ENCODE measurements at places on chromosomes 1 and 21.

DNA sequence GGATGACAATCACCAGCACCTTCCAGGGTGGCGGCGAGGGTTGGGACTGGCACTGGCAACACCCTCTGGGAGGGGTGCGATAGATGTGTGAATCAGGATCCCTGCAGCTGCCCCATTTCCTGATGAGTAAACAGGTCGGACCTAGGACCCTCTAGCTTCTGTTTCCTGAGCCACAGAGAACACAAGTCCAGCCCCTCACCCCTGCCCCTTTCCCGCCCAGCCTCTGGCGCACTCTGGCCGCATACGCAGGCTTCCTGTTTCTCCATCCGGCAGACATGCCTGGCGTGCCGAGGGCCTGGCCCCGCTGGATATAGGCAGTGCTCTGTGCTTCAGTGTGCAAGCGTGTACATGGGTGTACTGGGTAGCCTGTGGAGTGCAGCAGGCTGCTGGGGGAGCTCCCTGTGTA lies 4.6 kb downstream of the PEAR1 start:
- no peak for DNase-seq

DNA sequence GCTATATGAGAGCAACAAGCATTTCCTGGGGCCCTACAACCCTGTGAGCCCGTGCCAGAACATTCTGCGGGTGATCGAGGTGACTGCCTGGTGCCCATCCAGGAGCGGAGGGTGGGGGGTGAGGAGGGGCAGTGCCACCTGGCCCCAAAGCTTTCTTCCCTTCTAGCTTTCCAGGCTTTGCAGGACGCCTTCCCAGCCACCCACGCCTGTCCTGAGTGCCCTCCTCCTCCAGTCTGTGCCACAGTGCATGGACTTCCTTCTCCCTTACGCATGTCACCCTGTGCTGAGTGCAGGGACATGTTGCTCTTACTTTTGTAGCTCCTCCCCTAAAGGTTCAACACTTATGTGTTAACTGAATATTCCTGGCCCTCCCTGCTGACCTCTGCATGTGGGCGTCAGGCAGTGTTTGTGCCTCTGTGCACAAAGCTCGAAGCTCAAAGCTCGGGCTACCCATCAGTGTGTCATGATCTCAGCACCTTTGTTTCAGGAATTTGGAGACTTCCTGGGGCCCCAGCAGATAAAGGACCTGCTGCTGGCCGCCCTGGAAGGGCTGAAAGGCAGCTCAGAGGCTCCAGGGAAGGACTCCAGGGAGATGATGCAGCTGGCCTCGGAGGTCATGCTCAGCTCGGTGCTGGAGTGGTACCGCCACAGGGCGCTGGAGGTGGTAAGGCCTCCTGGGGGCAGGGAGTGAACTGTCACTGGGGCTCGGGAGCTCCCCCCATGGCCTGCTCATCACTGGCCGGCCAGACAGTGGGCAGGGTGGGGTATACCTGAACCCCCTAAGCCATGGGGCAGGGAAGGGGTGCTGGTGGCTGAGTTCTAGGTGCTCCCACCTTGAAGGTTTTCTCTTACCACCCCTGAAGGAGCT lies 36.7 kb upstream of the TTC4 start:
- DNase-seq: no peak

DNA sequence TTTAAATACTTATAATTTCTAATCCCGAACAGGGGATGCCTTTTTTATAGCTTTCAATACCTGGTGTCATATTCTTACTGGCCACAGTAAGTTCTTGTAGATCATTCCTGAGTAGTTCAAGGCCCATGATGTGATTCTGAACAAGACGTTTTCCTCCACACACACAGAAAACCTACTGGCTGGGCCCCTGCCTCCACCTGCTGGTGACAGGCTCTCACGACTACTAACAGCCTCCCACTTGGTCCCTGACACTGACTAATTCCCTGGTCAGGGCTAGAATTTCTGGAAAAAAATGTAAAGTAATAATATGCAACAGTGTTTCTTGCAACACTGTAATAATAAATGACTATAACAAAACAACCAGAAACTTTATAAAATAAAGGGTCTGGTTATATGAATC lies 50.4 kb upstream of the RIPK4 start:
- DNase-seq: peak; percentile 74

GRCh38 chr1:3978990-3979325 lies 78.9 kb upstream of the C1orf174 start:
- DNase-seq: no peak

DNA sequence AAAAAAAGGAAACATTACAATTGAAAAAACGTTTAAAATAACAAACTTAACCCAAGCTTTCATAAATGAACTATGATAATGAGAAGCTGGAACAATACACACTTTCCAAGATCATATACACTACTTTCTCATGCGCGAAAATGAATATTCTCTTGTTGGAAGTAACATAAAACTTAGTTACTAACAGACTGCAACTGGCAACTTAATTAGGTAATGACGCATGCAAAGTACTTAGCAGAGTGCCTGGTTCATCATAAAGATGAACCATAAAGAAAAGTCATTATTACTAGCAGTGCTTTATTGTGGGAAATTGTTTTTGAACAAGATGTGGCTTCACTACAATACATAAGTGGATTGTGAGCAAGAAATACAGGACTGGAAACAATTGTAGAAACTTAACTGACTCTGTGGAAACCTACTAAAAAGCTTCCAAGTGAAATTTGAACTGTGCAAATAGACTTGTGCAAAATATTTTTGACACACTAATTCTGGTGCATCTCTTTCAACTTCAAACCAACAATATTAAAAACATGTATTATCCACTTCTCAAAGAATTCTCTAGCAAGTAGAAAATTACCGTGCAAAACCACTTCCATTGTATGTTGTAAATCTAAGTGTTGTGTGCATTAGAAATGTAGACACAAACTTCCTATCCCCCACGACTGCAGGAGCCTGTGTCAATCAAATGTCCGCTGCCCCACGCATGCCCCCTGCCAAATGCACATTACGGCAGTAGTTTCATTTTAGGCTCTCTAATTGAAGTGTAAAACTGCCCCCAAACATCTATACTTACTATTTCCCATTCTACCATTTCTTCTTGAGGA lies 2.0 kb downstream of the ARHGAP29 start:
- DNase-seq: no peak

GRCh38 chr1:223776075-223776814 lies 63.9 kb downstream of the CAPN2 start:
- DNase-seq: peak; percentile 80
